GM12878 (cell line): ENCODE measurements at places on chromosomes 11 and 22.

DNA sequence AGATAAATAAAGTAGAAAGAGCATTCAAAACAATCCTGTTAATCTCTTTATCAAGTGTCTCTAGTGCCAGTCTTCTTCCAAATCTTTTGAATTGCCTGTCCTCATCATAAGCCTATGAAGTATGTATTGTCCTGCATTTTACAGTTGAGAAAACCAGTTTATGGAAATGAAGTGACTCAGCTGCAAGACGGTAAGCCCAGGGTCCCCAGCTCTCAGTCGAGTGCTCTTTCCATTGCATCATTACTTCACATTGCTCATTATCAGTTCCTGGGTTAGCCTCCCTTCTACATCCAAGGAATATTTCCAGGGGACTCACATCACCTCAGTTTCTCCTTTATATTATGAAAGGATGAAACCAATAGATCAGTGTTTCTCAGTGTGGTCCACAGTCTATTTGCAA lies 9.1 kb upstream of the P4HA3 start:
- H3K36me3 ChIP-seq, result no peaks in the 10 kb centered on the region
- H3K27me3 ChIP-seq, result no peaks in the 10 kb centered on the region
- no peak overlapping the region for H3K4me3 ChIP-seq
- no peaks in the 10 kb centered on the region for H3K4me1 ChIP-seq
- no peak for DNase-seq
- no peak overlapping the region for H3K27ac ChIP-seq

DNA sequence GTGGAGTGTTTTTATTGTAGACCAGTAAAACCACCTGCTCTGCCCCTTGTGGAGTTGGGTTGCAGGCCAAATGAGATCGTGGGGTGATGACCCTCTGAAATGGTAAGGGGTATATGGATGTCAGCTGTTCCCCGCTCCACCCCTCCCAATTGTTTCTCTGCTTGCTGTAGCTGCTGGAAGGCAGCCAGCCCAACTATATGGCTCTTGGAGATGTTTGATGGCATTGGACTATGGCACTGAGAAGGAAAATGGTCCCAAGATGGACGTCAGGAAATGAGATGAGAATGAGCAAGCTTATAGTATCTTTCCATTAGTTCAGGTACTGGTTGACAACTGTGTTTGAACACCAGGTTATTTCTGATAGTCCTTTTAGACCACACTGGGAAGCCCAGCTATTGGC lies 94.8 kb upstream of the SORL1-AS1 start:
- peaks cover 32% of the 10 kb centered on the region for H3K4me1 ChIP-seq
- H3K36me3 ChIP-seq, result peaks cover 63% of the 10 kb centered on the region
- no peak for DNase-seq
- no peak overlapping the region for H3K27ac ChIP-seq

DNA sequence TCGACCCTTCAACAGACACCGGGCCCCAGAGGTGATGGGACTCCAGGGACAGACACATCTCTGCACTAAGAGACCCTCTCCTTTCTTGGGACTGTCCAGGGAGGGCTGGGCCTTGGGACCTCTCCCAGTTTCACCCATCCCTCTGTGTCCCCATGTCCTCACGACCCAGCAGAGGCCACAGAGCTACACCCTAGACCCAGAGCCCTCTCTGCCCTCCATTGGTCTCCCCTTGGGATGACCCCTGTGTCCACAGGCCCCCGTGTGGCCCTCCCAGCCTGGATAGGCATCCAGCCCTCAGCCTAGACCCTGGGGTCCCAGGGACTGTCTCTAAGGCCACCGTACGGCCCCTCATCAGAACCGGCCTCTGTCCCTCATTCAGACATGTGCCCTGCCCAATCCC lies 7.5 kb upstream of the DRICH1 start:
- H3K36me3 ChIP-seq, result no peaks in the 10 kb centered on the region
- no peak overlapping the region for H3K27ac ChIP-seq
- no peak for DNase-seq
- H3K27me3 ChIP-seq, result no peaks in the 10 kb centered on the region
- H3K4me3 ChIP-seq, result no peak overlapping the region

- no peaks in the 10 kb centered on the region for H3K27me3 ChIP-seq
- DNase-seq, result no peak
- H3K27ac ChIP-seq, result no peak overlapping the region
- peaks cover 5% of the 10 kb centered on the region for H3K4me1 ChIP-seq
Observed at GRCh38 chr11:68509066-68509465, 48.5 kb downstream of the PPP6R3 start.

GRCh38 chr11:95659088-95659487 lies 130.5 kb downstream of the FAM76B start:
- no peak overlapping the region for H3K4me3 ChIP-seq
- H3K4me1 ChIP-seq, result no peaks in the 10 kb centered on the region
- DNase-seq, result no peak
- H3K27me3 ChIP-seq, result no peaks in the 10 kb centered on the region
- no peaks in the 10 kb centered on the region for H3K36me3 ChIP-seq

- no peak for DNase-seq
- no peaks in the 10 kb centered on the region for H3K36me3 ChIP-seq
- H3K4me1 ChIP-seq, result no peaks in the 10 kb centered on the region
Observed at GRCh38 chr22:49180683-49181024, 647.0 kb downstream of the BRD1 start.

- no peaks in the 10 kb centered on the region for H3K27me3 ChIP-seq
- no peak overlapping the region for H3K4me3 ChIP-seq
- H3K27ac ChIP-seq, result peak overlapping the region; percentile 38
- H3K36me3 ChIP-seq, result no peaks in the 10 kb centered on the region; the same call in 1 of the 2 replicates
- peak; percentile 73 for DNase-seq
- peaks cover 21% of the 10 kb centered on the region for H3K4me1 ChIP-seq
Observed at GRCh38 chr22:37121887-37122591, 12.5 kb upstream of the TMPRSS6 start.

DNA sequence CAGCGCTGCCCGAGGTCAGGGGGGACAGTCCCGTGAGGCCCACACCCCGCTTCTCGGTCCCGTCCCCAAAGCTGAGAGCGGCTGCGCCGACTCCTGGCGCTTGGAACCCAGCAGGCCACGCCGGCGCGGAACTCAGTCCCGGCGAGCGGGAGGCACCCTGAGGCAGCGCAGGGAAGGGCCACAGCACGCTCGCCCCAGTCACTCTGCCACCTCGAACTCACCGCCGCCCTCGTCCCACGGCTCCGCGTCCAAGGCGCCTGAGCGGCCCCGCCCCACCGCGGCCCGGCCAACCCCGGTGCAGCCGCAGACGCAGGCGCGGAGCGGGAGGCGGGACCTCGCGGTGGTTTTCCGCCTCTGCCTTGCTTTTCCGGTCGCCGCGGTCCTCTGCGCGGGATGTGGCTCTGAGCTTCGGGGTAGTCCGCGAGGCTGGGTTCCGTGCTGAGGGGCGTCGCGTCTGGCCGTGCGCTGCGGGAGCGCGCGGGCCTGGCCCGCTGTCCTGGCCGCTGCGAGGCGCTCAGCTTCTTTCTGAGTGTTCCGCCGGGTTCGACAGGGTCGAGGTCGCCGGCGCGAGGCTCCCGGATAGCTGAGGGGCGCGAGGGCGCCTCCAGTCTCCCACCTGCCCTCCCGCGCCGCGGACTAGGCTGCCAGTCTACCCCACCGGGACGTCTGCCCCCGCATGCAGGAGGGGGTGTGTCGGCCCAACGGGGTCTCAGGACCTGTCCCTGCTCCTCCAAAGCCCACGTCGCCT lies at the start of gene CDPF1:
Gene CDPF1, minus strand, starts transcription at position 259 of the 748 bp plus-strand sequence. CDS start 2,009 bp downstream, outside the sequence.
- H3K4me1 ChIP-seq, result peaks cover 7% of the 10 kb centered on the region; the same call in 1 of the 2 replicates
- H3K27me3 ChIP-seq, result no peaks in the 10 kb centered on the region
- no peaks in the 10 kb centered on the region for H3K36me3 ChIP-seq
- H3K4me3 ChIP-seq, result peak within 1 kb of the TSS; percentile 77
- peak; percentile 55 for DNase-seq
- H3K27ac ChIP-seq, result peak within 1 kb of the TSS; percentile 81

DNA sequence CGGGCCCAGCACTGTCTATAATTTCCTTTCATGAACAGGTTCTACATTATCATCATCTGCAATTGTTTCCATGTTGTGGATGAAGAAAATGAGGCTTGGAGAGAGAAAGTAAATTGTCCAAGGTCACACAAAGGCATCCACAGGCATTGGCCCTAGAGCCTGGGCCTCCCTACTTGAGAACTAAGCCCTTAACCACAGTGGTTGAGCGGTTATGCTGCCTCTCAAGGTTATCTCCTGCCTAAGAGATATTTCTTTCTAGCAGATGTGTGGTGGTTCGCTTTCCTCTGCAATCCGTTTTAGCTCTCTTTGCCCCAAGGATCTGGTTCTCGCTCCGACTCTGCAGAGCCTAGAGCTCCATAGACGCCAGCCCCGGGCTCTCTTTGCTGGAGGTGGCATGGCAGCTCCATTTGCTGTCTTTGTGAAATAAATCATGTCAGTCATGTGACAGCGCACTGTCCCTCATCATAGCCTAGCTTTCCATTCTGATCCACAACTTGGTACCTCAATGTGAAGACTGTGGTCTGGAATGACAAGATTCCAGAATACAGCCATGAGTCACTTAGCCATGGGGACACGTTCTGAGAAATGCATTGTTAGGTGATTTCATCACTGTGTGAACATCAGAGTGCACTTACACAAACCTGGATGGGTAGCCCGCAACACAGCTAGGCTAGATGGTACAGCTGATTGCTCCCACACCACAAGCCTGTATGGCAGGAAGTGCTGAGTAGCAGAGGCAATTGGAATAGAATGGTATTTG lies 27.2 kb downstream of the RPS6KA4 start:
- DNase-seq, result no peak
- H3K4me3 ChIP-seq, result no peak overlapping the region
- peaks cover 2% of the 10 kb centered on the region for H3K27me3 ChIP-seq

DNA sequence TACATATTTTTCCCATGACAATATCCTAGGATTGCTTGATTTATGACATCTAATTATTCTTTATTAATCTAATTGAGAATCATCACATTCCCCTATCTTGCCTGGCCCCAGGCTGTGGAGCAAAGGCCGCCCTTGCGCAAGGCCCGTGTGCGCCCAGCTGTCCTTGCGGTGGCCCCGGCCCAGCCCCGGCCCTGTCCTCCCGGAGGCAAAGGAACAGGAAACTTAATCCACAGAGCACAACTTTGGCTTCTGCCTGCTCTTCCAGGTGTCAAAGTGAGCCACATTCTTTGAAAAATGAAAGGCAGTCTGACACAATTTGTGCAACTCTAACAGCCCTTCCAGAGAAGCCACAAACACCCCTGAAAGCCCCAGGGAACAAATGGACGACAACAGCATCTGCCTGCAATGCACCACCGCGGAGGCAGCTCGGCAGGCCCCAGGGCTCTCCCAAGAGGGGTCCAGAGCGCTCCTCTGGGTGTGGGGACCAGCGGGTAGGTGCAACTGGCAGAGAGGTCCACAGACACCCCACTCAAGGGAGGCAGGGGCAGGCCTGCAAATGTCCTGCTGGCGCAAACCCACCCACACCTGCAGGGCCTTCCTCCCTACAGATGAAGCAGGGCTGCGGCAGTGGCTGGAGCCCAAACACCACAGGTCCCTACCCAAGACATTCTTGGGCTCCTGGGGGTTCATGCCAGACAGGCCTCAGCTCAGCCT lies 30.3 kb downstream of the GNB1L start:
- no peak overlapping the region for H3K4me3 ChIP-seq
- H3K4me1 ChIP-seq, result no peaks in the 10 kb centered on the region
- H3K27ac ChIP-seq, result no peak overlapping the region
- H3K36me3 ChIP-seq, result no peaks in the 10 kb centered on the region
- no peaks in the 10 kb centered on the region for H3K27me3 ChIP-seq
